ENCODE measurements at places on chromosomes 16 and 17.

GRCh38 chr16:77782694-77783093 lies 5.7 kb upstream of the VAT1L start:
- no peak for DNase-seq

DNA sequence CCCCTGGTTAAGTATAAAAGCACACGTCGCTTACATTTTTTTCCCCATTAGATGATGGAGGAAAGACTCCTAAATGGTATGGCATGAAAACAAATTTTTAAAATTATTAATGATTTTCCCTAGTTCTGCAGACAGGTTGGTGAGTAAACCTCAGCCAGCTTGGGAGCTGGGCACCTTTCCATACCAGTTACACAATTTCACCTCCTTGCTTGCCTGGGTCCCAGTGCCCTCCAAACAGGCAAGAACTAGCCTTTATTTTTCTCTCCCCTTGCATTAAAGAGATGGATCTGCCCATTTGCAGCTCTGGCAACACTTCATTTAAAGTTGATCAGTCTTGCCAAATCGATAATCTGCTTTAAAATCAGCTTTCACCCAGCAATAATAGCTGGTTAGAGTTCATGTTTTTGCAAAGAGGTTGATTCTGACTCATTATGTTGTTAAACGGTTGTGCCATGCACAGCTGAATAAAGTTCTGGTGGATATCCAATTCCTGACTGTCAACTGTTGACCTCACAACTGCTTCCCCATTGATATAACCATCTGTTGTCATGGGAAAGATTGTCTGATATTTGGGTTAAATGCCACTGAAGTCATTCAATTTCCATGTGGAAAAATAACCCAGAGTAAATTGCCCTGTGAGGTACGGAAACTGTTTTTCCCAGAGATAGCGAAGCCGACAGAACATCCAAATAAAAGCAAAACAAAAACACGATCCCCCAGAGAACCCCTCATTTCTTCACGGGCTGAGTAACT lies 1.3 kb downstream of the C17orf58 start:
- DNase-seq, result no peak

DNA sequence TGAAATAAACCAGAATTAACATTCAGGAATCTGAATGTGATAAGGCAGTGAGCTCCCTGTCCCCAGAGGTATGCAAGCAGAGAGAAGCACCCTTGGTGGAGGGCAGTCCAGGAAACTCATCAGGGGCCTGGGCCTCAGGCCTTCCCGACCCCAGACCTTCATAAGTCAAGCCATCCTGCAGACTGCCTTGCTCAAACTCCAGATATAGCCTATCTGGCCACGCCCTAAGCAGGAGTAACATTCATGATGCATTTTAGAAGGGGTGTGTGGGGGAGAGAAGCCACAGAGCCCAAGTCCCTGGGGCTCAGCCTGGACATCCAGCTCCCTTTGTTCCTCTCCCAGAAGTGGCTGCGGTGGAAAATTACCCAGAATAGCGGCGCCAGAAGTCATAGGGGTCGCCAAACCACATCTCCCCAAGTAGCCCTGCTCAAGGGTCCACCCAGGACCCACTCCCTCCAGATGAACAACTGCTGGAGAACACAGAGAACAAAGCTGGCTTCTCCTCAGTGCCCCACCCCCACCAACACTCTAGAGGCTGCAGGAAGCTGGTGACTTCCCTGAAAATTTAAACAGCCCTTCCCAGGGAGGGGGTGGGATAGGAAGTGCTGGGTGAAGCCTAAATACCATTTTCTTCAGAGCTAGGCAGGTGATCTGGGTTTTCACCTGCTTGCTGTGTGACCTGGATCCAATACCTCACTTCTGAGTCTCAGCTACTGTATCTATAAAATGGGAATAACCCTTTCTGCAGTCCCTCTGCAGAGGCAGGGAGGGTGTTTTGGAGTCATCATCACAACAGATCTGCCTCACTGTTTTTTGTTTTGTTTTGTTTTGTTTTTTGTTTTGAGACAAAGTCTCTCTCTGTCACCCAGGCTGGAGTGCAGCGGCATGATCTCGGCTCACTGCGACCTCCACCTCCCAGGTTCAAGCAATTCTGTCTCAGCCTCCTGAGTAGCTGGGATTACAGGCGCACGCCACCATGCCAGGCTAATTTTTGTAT lies 1.5 kb upstream of the SREBF1 start:
- no peak for DNase-seq

GRCh38 chr17:81376946-81377714 lies 18.1 kb upstream of the BAHCC1 start:
- no peak for DNase-seq

DNA sequence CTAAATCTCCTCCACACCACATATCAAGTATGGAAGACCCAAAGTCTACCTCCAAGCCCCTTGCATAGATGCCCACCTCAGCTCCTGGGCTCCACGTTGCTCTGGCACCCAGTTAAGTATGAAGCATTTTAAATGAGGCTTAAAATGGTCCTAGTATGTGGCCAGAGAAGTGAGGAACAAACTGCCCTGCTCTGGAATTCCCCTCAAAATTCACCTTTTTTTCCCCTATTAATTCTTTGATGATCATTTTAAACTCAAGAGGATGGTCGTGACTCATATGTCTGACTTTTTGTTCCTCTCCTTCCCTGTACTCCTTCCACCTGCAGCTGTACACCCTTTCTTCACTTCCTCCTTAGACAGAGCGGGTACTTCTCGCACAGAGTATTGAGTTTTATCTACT lies 234.5 kb upstream of the MYOCD start:
- DNase-seq, result no peak

DNA sequence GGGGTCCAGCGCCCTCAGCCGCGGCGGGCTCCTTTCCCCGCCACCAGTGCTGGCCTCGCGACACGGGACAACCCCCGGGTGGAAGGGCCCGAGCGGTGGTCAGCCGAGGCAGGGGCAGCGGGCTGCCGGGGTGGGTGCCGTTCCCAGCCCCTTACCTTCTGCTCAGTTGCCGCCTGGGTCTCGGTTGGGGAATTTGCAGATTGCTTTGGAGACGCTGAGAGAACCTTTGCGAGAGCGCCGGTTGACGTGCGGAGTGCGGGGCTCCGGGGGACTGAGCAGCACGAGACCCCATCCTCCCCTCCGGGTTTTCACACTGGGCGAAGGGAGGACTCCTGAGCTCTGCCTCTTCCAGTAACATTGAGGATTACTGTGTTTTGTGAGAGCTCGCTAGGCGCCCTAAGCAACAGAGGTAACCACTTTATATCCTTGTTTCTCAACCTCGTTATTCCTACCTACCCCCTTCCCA lies 381 bp downstream of the CTNS start:
- DNase-seq, result peak; percentile 16

DNA sequence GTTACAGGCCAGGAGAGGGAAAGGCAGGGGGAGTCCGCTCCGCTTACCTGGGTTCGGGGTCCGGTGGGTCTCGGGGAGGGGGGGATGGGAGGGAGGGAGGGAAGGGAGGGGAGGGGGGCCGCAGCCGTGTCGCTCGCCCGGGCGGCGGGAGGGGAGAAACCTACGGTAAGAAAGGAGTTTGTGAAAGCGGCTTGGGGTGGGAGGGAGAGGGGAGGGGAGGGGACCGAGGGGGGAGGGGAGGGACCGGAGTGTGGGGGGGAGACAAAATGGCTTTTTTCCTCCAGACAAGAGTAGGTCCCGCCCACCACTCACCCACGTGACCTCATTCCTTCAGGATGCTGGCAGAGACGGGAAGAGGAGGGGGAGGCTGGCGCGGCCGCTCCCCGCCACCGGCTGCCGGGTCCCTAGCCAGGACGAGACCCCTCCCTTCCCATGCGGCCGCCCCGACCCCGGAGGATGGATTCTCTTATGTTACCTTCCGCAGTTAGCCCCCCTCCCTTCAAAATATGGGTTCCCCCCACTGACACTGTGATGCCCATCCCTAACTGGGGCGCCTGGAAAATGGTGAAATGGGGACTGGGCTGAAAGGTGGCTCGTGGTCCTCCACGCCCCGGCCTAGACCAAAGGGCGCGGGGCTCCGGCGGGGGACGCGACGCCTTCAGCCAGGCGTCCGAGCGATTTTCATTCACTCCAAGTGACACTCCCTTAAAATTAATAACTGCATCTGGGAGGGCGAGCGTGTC lies at the start of gene PCGF2:
Gene PCGF2, minus strand, starts transcription at position 188 of the 743 bp plus-strand sequence. CDS start 7,934 bp downstream, outside the sequence.
- DNase-seq, result no peak

- DNase-seq, result no peak
These were observed 2.7 kb downstream of the GCGR start for GRCh38 chr17:81806461-81807209.

DNA sequence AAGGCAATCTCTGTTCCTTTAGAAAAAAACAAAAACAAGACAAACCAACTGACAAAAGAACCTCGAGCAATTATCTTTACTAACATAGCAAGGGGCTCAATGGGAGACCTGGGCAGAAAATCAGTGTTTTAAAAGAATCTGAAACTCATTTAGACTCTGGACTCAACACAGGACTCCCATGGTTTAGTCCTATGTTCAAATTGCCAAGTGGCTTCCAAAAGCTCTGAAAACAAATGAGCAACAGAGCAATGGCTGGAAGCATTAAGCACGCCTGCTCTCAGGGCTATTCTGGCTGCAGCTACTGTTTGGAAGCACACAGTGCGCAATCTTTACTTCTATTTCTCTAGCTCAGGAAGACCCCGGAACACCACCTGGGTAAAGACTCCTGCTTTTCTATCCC lies 162.0 kb downstream of the AATF start:
- DNase-seq, result no peak

DNA sequence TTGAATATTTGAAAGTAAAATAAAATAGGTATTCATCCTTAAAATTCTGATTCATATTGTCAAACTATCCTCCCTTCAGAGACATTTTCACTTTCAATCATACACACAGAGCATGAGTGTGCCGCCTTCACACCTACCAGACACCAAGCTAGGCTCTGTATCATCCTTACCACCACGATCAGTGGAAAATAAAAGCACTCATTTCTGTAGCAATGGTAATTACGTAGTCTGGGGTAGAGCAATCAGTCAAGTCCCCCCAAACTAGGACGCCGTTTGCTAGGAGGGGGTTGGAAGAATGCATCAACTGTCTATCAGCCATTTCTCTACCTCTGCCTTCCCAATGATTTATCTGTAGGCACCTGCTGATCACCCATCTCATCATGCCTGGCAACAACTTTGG lies 84.6 kb upstream of the GRIN2A start:
- DNase-seq, result no peak

GRCh38 chr17:10772425-10773380 lies 31.2 kb downstream of the TMEM238L start:
- no peak for DNase-seq

DNA sequence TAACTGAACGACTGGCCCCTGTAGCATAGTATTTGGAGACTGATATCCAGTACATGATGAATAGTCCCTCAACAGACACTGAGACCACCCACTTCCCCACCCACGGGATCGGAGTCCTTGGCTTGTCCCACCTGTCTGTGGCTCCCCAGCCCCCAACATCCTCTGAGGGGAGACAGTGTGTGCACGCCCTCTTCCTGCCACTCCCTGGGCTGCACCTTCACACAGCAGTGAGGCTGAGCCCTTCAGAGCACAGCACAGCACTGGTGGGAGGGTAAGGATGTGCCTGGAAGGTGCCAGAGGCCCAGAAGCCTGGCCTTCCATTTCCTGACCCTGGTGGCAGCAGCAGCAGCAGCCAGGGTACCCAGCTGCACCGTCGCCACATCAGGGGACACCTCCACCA lies 11.0 kb downstream of the DNASE1 start:
- peak; percentile 24 for DNase-seq

- DNase-seq, result no peak
These were observed 80.8 kb downstream of the CLEC16A start for GRCh38 chr16:11025120-11025531.

GRCh38 chr17:29357821-29358232 lies 32.3 kb upstream of the TAOK1 start:
- no peak for DNase-seq

DNA sequence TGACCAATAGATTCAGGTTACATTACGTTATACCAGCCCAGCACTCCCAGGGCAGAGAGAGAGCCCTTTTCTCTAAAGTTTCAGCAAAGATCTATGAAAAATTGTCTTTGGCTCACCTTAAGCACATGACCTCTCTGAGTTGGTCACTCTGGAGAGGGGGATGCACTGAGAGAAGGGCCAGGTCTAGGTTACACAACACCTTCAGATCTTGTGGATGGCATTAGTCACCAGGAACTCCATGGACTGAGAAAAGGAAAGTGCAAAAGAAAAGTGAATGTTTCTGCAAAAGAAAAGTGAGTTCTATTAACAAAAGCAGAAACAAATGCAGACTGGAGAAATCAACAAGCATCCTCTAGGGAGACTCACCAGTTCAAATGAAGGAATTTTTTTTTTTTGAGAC lies 253.3 kb upstream of the SALL1 start:
- no peak for DNase-seq

- DNase-seq, result peak; percentile 81
These were observed at the start of gene RTN4RL1 for GRCh38 chr17:2025220-2025621. Gene RTN4RL1, minus strand, starts transcription at chr17:2025334. Its CDS starts 469 bp downstream, at chr17:2024865.

- no peak for DNase-seq
These were observed 975 bp downstream of the CHD9 start for GRCh38 chr16:53055541-53056391.

DNA sequence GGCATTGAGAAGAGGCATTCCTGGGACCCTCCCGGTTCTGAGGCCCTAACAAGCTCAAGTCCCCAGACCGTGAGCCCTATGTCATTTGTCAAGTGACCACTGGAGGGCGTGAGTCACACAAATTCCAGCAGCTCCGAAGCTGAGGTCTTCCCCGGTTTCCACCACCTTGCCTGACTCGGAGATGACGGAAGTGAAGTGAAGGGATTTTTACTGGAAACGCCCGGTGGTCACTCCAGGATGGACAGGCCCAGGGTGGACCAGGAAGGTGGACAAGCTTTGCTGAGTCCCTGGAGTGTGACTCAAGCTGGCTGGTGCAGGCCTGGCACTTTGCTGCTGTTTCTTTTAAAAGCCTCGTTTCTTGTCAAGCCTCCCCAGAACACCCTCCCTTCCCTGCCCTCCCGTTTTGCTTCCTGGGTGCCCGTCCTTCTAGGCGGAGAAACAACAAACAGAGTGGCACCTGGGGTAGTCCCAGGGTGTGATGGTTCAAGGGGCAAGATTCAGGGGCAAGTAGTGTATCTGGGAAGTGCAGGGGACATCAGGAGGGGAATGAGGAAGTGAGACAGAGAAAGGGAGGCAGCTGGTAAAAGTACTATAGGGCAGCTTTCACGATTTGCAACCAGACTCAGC lies 5.3 kb upstream of the NOS2 start:
- DNase-seq, result peak; percentile 74

- no peak for DNase-seq
These were observed 518 bp downstream of the MT1E start for GRCh38 chr16:56625943-56626654.
